ENCODE measurements at places on chromosomes 16 and 17.

GRCh38 chr16:8656376-8656775, 18.0 kb upstream of the ABAT start:
- no peak for DNase-seq

GRCh38 chr17:29977836-29978235, 36.4 kb downstream of the EFCAB5 start:
- no peak for DNase-seq

DNA sequence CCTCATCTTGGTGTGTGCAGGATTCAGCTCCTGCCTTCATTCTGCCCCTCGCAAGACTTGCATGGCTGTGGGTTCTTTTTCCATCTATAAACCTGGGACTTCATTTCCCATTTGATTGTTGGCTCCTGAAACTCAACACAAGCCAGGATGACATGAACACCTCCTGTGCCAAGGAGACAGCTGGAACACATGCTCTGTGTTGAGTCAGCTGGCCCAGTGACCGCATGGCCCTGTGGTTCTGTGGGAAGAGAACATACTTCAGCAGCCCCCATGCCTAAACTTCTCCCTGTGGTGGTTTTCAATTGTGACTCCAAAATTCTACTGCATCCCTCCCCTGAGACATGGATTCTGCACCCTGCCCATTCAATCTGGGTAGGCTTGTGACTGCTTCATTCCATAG, 57.9 kb upstream of the FOXF1 start:
- DNase-seq, result no peak

DNA sequence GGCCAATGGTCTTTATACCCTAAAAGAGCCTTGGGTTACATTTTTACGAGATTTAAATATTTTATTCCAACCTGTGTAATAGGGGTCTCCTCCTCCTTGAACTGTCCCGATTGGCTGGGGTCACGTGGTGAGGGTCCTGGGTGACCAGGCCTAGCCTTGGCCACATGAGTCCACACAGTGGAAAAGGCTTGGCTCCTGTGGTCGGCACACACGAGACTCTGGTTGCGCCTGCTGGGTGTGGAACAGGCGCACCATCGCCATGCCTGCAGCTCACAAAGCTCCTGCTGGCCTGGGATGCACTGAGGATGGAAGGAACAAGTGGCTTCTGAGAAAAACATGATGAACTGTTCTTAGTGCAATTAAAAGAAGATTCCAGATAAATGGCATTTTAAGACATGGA, 103.9 kb upstream of the ZNF750 start:
- no peak for DNase-seq

- no peak for DNase-seq
Observed at GRCh38 chr17:62194401-62194800, 129.3 kb upstream of the MED13 start.

DNA sequence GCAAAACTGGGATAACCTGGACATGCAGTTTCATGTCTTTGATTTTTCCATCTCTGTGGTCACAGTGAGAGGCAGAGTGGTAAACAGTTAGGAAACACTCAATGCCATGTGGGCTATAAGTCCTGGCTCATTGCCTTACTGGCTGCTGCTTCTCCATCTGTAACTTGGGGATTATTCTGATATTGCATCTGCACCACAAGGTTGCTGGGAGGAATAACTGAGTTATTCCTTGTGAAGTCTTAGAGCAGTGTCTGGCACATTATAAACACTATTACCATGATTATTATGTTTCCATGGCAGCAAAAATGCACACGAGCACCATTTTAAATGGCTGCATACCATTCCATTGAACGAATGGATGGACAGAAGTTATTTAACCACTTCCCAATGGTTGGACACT, 111.7 kb upstream of the CDH5 start:
- DNase-seq, result no peak

- DNase-seq, result no peak
Observed at GRCh38 chr17:75411328-75412067, 6.0 kb upstream of the GRB2 start.

DNA sequence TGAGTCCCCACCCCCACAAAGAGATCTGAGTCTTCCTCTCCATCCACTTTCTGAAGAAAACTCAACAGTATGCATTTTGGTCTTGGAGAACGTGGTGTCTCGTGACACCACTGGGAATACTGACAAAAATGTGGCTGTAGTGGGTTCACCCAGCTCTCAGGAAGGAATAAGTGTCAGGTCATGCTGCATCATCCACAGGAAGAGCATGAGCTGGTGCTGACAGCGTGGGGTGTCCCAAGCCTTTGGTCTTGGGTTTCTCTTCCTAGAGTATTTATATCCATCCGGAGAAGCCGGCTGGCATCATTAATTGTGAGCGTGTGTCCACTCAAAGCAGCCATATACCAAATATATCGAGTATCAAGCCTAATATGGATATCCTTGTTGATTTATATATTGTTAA, 55.9 kb downstream of the C17orf67 start:
- no peak for DNase-seq

DNA sequence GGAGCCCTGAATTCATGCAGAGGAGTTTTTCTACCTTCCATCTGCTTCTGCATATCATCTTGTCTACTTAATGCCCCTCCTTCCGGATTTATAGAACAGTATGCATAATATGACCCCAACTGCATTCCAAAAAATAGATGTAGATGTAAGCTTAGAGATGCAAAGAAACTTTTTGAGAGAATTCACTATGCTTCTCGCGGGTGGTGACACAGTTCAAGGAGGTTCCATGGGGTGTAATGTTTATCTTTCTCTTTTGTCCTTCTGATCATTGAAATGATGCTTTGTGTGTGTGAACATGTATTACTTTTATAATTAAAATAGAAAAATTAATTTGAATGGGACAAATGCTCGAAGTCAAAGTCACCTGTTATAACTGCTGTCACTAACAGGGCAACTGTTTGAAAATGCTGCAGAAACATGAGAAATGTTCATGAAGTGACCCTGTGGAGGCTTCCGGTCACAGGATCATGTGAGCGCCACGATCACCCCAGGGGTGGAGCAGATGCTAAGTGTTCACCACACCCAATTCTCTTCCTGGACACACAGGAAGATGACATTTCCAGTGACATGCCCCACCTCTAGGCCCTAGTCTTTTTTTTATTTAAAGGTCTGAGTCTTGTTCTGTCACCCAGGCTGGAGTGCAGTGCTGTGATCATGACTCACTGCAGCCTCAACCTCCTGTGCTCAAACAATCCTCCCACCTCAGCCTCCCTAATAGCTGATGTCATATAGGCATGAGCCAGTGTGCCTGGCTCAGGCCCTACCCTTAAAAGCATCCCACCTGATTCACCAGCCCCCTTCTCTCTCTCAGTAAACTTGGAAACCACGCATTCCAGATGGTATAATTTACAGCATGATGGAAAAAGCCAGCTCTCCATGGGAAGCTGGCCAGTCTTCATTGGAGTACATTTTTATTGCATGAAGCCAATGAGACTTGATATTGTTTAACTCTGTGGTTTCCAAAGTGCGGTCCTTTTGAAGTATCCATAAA, 21.0 kb upstream of the AGRP start:
- no peak for DNase-seq

DNA sequence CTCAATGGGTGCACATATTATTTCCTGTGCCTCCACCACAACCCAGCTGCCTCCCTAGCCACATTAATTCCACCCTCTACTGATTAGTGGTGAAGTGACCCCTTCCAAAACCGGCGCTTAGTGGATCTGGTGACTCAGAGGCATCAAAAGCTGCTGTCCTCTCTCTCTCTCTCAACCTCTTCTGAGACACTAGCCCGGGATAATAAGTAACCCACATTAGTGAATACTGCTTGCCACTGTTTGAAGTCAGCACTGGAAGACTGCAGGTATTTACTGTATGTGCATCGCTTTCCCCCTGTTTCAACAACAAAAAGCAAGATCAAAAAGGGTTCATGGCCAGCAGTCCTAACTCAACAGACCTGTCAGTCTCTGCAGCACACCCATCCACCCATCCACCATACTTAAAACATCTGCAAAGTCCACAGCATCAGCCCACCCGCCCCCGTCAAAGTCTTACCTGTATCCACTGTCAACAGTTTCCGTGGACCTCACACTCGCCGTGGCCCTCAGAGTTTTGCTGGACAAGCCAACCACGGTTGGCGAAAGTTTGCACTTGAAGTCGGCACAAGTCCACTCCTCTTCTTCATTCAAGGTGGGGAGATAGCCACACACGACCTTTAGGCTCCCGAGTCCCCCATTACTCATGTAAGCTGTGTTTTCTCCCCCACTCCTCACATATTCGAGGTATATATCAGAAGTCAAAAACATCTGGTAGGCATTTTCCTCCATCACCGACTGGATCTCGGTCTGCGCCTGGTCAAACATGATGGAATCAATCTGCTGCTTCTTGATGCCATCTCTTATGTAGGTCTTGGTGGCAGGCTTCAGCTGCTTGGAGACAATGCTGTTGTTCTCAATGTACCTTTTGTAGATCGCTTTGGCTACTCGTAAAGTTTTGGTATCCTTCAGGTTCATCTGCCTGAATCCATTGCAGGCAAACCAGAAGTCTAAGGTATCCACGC, 3.8 kb downstream of the AXIN2 start:
- DNase-seq, result peak; percentile 11

- no peak for DNase-seq
Observed at GRCh38 chr16:10480151-10480550, 94.3 kb downstream of the ATF7IP2 start.

DNA sequence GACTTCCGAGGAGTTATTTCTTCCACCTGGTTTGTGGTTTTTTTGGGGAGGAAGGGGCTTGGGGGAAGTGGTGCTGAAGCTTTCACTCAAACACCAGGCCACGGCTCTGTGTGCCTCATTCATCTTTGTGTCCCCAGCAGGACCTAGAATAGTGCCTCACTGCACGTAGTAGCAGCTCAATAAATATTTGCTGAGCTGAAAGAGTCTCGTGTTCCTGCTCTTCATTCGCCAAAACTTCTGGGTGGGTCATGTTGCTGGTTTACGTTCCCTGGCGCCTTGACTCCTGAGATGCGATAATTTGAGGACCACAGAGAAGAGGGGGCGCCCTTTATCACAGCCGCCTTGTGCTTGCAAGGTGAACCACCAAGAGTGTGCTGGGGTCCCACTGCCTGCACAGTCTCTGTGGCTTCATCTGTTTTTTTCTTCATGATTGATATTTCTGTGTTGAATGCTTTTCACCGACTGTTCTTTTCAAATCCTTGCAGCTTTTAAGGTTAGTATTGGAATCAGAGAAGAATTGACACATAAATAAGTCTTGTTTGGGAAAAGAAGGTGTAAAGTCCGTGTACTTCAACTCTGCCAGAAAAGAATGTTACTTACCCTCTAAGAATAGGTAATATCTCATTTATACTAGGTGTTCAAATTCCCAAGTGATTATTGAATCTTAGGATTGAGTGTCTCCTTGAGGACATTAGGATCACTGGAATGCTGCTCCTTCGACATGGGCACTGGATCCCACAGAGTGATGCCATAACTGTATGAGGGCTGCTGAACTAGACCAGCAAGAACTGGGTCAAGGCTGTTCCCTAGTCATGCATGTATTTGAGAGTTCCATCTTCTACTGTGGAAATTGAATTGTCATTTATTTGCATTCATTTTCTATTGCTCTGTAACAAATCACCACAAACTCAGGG, 92.7 kb upstream of the CLEC18A start:
- no peak for DNase-seq

DNA sequence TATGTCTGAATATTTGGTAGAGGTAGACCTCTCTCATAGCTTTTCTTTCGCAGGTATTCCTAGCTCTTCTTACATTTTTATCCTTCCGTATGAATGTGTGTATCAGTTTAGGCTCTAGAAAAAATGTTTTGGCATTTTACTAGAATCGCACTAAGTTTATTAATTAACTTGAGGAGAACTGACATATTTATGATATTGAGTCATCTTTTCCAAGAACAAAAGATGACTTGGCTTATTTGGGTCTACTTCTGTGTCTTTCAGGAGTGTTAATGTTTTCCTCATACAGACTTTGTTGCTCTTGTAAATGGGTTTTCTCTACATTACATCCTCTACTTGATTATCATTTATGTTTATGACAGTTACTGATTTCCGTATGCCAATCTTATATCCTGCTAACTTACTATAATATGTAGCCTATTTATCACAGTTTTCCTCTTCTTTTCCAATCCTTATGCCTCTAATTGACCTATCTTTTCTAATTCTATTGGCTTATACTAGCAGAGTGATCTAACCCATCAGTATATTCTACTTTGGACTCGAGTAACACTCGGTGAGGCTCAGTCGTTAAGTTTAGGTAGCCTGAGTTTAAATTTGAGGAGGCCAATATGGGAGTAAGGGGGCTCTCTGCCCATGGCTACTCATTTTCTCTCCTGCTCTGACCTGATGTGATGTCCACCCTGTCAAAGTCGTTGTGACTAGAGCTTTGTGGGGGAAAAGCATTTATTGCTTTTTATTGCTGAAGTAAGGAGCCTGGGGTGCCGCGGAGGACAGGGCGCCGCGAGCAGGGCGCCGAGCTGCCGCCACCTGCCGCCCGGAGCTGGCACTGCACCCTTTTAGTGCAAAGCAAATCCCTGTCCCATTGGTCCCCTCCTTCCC, 20.0 kb downstream of the ST6GALNAC1 start:
- DNase-seq, result peak; percentile 69

- no peak for DNase-seq
Observed at GRCh38 chr16:17499223-17499902, 28.6 kb upstream of the XYLT1 start.

GRCh38 chr17:53804437-53804836, 18.3 kb upstream of the KIF2B start:
- DNase-seq, result no peak

DNA sequence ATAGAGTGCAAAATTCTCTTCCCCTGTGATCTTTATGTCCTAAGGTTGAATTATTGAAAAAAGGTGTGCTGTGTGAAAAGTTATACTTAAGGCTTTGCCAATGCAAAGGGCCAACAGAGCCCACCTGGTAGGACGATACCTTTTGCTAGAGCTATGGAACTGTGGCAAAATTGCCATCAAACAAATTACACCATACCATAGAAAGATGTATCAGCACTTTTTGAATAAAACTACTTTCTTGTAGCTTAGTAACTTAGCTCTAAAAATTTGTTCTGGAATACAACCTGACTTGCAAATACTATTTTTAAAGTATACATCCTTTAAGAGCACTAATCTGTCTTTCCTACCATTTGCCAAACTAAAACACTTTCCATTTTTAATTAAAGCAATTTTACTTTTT, 147.2 kb upstream of the ERCC4 start:
- no peak for DNase-seq

GRCh38 chr16:50386774-50387173, 18.0 kb upstream of the BRD7 start:
- no peak for DNase-seq

GRCh38 chr17:9824094-9824493, 1.6 kb upstream of the GLP2R start:
- no peak for DNase-seq

DNA sequence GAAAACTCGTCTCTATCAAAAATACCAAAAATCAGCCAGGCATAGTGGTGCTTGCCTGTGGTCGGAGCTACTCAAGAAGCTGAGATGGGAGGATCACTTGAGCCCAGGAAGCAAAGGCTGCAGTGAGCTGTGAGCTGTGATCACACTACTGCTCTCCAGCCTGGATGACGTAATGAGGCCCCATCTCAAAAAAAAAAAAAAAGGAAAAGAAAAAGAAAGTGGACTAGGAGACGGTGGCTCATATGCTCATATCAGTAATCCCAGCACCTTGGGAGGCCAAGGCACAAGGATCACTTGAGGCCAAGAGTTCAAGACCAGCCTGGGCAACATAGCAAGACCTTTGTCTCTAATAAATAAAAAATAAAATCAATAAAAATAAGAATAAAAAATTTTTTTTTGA, 8.8 kb upstream of the SUMO2 start:
- DNase-seq, result no peak

Data from activated CD4-positive, alpha-beta T cell treated with anti-CD3 and anti-CD28 coated beads, Interleukin-2, amount 50 U/mL, for 4 hours (primary cell).